NCI-H1436 treated with DMSO at 0.1 percent for 48 hours (cell line): ENCODE measurements at places on chromosomes 6 and 20.

DNA sequence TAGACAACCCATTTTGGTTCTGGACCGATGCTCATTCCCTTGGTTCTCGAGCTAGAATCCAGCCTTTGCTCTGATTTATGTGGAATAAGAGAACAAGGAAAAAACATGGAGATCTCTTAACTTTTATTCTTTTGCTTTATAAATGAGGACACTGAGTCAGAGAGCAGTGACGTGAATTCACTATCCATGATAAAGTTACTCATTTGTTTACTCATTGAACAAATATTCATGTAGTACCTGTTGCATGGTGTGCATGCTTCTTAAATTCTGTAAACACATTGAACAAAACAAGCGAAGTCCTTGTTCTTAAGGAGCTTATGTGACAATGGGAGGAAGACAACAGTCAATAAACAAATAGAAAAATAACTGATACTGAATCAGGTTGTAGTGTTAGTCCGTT, 56.9 kb downstream of the BMP2 start:
- DNase-seq: no peak

- no peak for DNase-seq
Observed at GRCh38 chr6:87553159-87553765, 36.5 kb downstream of the RARS2 start.

- DNase-seq: no peak
Observed at GRCh38 chr20:39986173-39986904, 702.7 kb downstream of the MAFB start.

GRCh38 chr20:23278172-23278571, 72.4 kb upstream of the NXT1 start:
- no peak for DNase-seq

DNA sequence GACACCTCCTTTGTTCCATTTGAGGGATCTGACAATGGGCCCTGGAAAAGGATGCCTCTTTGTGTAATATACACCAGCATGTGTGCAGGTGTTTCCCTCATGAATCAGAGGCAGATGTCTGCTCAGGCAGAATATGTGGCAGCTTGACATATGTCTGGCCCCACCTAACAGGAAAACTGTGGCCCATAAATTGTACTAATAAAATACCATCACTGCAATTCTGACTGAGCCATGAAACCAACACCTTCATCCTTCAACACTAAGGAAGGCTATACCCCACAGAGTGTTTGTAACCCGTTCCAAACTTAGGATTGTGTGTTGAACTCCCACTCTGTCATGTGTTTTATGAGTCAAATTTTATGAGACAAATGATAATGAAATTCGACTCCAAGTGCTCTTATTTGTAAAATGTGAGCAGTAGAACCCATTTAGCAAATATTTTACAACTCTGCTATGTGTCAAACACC, 22.7 kb downstream of the LAMA4 start:
- no peak for DNase-seq

- DNase-seq: no peak
Observed at GRCh38 chr20:47276851-47277534, 79.5 kb downstream of the ZMYND8 start.

- DNase-seq: no peak
Observed at GRCh38 chr6:139753198-139753861, 378.9 kb upstream of the CITED2 start.

DNA sequence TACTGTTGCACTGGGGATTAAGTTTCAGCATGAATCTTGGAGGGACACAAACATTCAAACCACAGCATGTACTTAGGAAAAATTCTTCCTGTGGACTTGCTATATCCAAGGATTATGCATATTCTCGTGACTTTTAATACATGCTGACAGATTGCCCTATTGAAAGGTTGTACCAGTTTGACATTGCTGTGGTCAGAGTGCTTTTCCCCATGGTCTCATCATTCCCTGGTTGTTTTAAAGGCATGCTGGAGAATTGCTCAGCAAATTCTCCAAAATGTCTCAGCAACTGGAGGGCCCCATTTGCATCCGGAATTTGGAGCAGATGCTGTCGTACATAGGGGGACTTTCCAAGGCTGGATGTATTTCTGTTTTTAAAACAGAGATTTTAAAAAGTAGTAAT, 7.4 kb downstream of the HECA start:
- no peak for DNase-seq

DNA sequence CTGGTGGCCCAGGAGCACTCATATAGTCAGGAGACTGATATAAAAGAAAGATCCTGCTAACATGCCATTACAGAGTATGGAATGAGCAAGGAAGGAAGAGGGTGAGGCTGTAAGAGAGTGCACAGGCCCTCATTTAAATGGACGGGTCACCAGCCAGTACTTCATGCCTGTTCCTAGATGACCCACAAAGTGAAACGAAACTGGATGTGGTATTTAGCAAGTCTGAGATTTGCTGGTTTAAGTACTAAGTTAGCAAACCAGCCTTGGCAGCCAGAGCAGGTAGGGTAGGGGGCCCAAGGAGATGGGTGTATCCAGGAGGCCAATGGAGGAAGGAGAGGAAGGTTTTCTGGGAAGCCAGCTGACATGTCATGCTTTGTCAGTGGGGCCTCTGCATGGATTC, 15.9 kb downstream of the NT5E start:
- DNase-seq: no peak

- DNase-seq: no peak
Observed at GRCh38 chr20:53937339-53937741, 133.1 kb downstream of the BCAS1 start.

- DNase-seq: no peak
Observed at GRCh38 chr6:151026041-151026663, 160.7 kb downstream of the MTHFD1L start.

DNA sequence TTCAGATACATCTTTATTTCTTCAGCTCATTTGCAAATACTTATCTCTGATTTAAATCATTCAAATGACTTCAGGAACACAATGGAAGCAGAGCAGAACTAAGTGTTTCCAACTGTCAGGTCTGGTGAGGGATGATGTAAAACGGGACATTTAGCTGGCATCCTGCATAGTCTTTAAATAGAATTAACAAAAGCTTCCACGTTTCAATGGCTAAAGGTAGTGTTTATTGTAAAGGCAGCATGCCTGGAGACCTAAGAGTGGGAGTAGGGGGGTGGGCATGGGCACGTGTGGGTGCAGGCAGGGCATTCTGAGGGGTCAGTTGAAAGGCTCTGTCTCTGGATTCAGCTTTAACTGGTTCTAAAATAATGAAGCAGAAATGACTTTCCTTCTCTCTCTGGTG, 174.9 kb downstream of the PLCB1 start:
- no peak for DNase-seq

- no peak for DNase-seq
Observed at GRCh38 chr20:20814685-20815084, 102.2 kb upstream of the RALGAPA2 start.

DNA sequence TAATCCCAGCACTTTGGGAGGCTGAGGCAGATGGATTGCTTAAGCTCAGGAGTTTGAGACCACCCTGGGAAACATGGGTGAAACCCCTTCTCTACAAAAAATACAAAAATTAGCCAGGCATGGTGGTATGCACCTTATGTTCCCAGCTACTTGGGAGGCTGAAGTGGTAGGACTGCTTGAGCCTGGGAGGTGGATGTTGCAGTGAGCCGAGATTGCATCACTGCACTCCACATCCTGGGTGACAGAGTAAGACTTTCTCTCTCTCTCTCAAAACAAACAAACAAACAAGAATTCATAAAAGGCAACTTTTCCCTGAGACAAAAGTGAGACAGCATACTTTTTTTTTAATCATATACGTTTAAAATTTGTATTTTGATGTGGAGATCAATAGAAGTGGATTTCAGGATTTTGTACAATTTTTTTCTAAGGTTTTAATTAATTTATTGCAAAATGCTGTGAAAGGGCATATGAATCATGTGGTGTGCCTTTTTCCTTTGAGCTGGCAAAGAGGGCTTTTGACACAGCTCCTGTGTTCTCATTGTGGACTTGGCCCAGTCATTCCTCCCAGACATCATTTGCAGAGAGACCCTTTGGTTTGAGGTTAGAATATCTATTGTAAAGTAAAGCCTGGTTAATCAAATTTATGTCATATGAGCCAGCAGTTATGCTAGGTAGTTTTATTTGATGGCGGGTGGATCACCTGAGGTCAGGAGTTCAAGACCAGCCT, 77.1 kb downstream of the TULP4 start:
- no peak for DNase-seq

DNA sequence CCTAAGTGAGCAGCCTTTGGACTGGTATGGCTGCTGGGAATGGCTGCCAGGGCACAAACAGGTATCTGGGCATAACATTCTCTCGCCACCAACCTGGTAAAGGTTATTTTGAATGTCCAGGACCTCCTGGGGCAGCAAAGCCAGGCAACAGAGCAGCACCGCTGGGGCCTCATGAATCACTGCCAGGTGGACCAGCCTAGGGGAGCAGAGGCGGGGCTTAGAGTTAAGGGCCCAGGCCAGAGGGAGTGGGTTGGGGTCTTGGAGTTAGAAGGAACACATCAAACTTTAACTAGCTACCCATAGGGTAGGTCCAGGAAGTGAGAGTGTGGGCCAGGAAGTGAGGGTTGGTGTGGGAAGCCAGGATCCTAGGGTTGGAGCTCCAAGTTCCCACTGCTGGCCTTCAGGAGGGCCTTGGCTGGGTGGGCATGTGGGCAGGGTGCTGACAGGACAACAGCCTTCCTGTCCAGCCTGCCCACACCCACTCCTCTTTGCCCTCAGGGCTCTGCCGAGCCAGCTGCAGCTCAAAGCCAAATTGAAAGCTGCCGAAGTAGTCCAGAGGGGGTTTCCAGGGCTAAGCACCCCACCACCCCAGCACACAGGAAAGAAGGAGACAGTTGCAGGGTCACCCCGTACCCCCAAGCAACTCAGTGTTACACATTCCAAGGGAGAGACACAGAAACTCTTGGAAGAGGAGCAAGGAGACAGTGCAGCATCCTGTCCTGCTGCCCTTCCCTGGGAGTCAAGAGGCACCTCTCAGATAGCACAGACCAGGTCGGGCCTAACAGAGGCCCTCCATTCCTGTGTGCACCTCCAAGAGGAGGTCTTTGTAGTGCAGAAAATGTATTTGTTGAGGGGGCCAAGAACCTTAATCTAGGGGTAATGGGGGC, 2.6 kb downstream of the NFKBIE start:
- no peak for DNase-seq

DNA sequence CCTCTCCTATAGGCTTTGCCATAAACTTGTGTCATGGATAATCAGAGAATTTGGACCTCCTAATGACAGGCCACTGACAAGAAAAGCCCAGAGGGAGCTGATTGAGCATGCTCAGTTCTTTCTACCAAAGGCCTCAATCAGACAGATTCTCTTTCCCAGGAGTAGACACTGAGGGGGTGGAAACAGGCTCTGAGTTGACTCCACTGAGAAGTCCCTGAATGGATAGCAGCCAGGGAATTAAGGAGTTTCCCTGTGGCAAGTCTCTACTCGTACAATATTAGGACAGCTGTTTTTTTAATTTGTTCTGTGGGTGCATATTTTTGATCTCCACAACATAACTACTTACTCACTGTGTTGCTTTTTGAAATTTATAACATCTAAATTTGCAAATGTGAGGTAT, 63.3 kb downstream of the SLC16A10 start:
- no peak for DNase-seq

GRCh38 chr6:89862698-89863097, 31.6 kb upstream of the GJA10 start:
- no peak for DNase-seq

GRCh38 chr6:22925304-22925835, 356.0 kb downstream of the HDGFL1 start:
- DNase-seq: no peak

- DNase-seq: no peak
Observed at GRCh38 chr6:56841381-56841749, 113.5 kb upstream of the BEND6 start.

DNA sequence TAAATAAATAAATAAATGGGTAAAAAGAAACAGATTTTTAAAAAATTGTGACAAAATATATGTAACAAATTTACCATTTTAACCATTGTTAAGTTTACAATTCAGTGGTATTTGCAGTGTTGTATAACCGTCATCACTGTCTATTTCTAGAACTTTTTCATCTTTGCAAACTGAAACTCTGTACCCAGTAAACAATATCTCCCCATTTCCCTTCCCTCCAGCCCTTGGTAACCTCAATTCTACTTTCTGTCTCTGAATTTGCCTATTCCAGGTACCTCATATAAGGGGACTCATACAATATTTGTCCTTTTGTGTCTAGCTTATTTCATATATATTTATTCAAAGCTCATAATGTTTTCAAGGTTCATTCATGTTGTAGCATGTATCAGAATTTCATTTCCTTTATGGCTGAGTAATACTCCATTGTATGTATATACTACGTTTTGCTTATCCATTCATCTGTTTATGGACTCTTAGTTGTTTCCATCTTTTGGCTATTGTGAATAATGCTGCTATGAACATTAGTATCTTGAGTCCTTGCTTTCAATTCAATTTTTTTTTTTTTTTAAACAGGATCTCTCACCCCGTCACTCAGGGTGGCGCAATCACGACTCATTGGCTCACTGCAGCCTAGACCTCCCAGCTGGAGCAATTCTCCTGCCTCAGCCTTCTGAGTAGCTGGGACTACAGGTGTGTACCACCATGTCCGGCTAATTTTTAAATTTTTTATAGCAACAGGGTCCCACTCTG, 8.9 kb downstream of the MANBAL start:
- no peak for DNase-seq

DNA sequence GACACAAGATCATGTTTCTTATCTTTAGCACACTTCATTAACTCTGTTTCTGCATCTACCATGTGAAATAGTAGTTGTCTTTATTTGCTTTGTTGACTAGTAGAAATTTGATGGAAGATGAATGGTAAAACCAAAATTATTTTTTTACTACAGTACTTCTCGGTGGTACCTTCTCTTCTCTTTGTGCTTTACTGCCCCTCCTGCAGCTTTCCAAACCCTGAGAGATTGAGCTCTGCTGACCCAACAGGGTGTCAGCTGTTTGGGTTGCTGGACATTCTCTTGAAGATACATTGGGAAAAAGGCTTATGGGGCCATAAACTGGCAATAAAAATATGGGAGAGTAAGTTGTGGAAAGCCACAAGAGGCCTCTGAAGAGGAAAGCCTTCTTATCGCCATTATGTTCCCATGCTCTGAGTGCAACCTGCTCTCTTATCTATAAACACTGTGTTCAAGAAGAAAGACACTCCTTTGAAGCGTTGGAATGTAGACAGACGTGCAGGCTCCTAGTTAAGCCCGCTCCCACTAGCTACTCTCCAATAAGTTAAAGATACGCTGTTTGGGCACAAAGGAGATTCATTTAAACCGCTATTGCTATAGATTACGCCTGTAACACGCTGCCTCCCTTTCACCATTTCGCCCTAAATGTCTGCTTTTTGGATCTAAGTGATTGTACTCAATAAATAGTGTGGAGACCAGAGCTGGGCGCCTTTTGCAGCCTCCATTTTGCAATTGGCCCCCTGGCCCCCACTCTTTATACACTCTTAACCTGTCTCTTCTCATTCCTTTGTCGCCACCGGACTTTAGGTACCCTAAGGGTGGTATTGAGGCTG, 60.1 kb upstream of the PRSS16 start:
- DNase-seq: no peak

- no peak for DNase-seq
Observed at GRCh38 chr6:18976966-18977365, 589.8 kb downstream of the RNF144B start.
